Stimulated activated CD4-positive, alpha-beta T cell treated with anti-CD3 and anti-CD28 coated beads, Interleukin-4, amount 100 ng/mL, for 1 hour (primary cell): ENCODE measurements at places on chromosomes 1 and 21.

DNA sequence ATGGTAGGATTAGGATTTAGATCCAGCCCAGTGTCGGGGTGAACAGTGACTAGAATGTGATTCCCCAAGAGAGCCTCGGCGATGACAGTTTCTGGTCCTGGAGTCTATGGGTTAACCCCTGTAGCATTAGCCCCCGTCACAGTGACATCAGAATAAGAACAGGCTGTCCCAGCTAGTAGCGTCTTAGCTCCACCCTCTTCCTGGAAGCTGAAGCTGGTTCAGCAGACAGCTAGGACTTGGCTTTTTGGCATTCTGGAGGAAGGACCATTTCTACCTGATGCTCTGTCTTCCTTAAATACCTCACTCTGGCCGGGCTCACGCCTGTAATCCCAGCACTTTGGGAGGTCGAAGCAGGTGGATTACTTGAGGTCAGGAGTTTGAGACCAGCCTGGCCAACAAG lies 5.0 kb downstream of the NDUFS2 start:
- no peak for DNase-seq

DNA sequence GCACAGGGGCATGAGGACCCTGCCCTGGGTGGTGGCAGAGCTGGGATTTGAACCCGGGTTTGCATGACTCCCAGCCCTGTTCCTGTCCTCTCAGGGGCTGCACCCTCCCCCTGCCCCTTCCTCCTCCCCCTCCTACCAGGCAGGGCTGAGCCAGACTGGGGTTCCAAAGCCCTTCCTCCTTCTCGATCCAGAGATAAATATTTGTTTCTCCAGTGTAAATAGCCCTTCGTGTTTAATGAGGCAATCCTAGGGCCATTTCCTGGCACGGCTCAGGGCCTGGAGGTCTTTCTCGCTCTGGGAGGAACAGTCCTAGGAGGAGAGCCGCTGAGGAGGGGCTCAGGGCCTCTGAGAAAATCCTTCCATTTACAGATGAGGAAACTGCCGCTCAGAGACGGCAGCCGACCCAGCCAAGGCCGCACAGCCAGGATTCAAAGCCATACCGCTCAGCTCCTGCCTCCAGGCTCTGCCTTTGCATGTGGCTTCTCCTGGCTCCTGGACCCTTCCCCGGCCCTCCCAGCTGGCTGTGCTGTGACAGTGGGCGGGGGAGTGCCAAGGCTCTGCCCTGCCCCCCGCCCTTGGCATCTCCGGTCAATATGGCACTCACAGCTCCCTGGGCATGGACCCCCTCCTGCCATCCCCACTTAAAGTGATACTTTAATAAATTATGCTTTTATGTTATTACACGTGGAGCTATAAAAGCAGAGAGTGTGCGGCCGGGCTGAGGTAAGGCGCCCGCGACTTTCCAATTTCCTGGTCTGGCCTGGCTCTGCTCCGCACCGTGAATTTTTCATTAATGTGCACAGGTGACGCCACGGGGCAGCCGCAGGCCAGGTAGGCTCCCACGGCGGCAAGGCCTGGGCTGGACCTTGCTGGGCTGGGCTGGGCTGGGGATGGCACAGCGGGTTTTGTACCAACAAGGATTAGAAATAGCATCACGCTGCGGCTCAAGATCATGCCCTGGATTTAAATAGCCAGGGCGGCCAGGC lies 114.7 kb upstream of the WNT4 start:
- DNase-seq = no peak

- no peak for DNase-seq
Observed at GRCh38 chr1:8283058-8283884, 34.6 kb upstream of the SLC45A1 start.

DNA sequence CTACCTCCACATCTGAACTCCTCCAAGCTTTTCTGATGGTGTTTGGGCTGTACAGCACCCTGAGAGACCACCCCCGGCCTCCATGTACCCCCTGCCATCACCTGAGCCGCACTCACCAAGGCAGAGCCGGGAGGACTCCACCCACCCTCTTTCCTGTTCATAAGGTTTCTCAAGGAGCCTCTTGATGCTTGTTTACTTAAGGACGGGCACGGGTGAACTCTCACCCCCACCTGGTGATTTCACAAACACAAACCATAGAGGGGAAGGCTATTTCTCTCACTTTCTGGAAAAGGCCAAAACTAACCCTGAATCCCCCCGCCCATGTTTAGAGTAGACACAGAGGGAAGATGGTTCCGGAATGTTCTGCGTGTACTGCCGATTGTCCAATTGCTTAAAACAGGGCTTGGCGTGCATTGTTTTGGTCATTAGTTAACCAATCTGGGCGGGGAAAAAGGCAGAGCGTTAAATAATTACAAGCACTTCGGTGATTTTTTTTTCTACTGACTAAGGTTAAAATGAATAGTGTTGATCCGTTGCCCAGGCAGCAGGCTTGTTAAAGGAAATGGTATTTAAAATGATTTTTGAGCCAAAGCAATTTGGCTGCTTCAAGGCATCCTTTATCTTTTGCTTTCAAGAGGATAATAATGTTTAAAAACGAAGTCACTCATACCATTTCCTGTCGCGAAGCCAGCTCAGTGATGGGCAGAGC lies 279.8 kb upstream of the VAMP3 start:
- DNase-seq = no peak

DNA sequence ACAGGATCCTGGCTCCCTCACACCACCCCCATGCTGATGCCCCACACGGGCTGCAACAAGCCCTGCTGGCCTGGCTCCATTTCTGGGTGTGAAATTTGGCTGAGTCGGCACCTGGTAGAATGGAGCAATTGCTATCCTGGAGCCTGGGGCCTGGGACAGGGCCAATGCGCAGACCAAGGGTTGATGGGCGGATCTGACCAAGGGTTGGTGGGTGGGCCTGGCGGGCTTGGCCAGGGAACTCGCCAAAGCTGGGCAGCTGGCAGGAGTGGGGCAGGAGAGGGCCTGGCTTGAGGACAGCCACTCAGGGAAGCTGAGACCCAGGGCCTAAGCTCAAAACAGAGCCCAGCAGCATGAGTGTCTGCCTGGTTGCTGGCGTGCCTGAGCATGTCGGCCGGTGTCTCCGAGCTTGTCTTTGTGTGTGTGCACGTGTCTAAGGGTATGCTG lies 70.9 kb upstream of the POU3F1 start:
- DNase-seq = no peak

DNA sequence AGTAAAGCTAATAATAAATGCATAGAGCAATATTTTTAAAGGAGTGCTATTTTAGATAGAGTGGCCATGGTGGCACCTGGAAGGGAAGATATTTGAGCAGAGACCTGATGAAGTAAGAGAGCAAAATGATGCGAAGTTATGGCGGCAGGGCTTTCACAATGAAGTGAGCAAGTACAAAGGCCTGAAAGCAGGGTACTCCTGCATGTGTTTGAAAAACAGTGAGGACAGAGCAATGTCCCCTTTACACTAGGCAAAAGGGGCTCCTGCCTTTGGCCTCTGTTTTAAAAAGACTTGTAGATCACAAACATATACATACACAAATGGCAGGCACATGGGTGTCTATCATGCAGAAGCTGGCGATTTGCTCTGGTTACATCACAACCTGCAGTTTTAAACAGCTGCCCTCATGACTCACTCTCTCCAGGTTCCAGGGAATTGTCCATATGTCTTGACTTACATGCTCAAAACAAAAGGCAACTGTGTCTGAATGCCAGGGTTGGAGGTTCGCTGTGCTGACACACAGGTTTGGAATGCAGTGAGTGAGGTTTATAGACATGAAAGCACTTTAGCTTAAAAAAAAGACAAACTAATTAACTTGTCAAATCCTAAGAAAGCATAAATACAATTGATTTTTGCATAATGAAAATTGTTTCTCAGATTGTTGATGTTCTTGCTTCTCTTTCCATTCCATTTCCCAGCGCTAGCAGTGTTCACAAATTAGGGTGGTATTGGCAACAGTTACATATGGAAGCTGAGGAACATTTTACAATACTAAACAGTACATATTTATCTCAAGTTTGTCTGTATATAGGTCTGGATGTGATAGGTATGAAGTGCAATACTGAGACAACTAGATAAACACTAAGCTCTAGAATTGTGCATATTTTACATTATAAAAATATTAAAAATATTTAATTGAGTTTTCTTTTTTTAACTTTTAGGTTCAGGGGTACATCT lies 313.9 kb downstream of the BARHL2 start:
- DNase-seq = no peak

GRCh38 chr1:64955097-64956009 lies 11.0 kb downstream of the JAK1 start:
- DNase-seq = no peak

DNA sequence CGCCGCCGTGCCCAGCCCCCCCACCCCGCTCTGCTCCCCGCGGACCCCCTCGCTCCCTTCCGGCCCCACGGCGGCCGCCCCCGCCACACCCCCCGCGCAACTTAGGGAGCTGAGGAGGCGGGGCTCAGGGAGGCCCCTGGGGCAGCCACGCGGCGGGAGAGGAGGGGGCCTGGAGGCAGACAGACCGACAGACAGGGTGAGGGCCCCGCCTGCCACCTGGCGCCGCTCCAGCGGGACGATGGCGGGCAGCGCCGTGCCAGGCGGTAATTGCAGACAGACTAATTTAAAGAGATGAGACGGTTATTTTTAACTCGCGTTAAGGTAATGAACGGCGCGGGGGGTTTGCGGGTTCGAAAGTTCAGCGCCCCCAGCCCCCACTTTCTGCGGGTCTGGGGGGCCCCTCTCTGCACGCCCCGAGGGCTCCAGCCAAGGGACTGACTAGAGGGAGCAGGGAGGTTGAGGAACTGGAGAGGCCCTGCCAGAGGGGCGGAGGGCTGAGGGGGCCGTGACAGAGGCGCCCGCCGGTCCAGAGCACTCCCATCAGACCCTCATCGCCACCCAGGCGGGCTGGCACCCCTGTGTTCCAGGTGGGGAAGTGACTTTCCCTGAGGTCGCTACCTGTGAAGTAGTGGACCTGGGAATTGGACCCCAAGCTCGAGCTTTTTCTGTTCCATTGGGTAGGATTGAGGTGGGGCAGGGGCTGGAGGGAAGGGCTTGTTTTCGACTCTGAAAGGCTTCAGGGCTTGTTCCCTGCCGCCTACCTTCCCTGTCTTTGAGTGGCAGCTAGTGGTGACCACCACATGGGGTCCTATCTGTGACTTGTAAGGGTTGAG lies 5.4 kb downstream of the FOXO6 start:
- DNase-seq = peak; percentile 46

- no peak for DNase-seq
Observed at GRCh38 chr1:5338466-5338865, 653.8 kb downstream of the NPHP4 start.

DNA sequence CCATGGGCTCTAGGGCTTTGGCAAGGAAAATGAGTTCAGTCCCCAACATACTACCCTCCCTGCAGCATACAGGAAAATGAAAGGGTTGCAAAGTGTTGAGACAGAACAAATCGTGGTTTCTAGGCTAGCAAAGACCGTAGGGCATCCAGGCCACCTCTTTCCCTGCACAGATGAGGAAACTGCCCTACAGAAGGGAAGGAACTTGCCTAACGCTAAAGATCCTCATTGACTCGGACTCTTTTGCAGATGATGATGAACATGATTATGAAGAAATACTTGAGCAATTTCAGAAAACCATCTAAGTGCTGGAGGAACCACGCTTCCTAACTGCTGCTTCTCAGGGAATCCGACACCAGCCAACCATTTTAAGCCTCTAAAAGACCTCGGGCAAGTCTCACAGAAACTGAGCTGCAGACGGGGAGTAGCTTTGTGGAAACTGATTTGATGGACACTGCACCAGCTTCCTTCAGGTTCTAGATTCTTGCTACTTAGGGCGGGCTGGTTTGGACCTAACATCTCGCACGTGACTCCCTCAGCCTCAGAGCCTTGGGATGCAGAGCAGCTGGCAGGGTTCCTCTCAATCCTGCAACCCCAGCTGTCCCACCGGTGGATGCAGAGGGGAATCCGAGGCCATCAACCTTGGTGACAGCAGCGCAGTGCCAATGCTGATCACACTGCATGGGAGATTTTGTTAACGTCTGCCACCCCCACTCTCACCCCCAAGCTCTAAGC lies 13.4 kb downstream of the THEMIS2 start:
- no peak for DNase-seq

DNA sequence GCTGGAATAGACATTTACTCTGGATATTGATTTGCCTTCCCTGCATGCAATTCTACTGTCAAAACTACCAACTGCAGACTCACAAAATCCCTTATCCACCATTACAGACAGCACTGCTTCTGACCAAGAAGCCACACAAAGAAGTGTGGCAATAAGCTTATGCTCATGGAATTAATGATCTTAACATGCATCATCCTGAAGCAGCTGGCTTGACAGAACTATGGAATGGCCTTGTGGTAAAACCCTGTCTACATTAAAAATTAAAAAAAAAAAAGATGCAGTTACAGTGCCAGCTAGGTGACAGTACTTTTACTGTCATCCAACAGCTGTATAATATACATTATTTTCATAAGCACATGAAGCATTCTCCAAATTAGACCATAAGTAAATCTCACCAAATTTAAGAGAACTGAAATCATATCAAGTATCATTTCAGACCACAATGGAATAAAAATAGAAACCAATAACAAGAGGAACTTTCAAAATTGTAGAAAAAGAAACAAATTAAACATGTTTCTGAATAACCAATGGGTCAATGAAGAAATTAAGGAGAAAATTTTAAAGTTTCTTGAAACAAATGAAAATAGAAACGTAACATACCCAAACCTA lies 70.7 kb downstream of the SCMH1 start:
- no peak for DNase-seq

- DNase-seq = no peak
Observed at GRCh38 chr1:48309564-48310082, 87.1 kb downstream of the SLC5A9 start.

DNA sequence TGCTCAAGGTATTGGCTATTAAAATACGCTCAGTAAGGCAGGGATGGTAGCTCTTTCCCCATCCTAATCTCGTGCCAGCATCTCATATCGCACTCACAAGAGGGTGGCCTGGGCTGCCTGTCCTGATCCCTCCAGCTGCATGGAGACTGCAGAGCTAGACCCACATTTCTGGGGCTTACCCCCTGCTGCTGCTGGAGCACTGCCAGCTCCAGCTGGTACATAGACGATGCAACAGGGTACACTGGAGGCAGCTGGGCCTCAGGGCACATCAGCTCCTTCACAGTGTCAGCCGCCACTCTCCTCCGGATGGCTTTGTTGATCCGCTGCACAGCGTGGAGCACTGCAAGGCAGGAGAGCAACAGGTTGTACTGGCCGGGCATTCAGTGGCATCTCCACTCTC lies 16.0 kb downstream of the IQGAP3 start:
- no peak for DNase-seq

DNA sequence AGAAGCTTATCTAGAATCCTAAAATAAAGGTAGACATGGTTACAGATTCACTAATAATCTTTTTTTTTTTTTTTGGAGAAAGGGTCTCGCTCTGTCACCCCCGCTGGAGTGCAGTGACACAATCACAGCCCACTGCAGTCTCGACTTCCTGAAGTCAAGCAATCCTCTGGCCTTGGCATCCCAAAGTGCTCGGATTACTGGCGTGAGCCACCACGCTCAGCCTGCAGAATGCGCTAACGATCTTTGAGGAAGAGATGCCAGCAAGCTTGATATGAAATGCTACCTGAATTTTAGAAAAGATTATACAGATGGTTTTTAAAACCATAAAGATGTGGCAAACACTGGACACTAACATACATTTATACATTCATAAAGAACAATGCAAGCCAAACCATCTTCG lies 4.1 kb upstream of the GNPAT start:
- DNase-seq = no peak

- no peak for DNase-seq
Observed at GRCh38 chr1:36732015-36732356, 249.3 kb upstream of the CSF3R start.
